ENCODE measurements at places on chromosomes 11 and 22.

GRCh38 chr22:48100685-48101417, 1338.4 kb downstream of the TBC1D22A start:
- DNase-seq = no peak
- no peak overlapping the region for H3K27ac ChIP-seq
- no peaks in the 10 kb centered on the region for H3K36me3 ChIP-seq

DNA sequence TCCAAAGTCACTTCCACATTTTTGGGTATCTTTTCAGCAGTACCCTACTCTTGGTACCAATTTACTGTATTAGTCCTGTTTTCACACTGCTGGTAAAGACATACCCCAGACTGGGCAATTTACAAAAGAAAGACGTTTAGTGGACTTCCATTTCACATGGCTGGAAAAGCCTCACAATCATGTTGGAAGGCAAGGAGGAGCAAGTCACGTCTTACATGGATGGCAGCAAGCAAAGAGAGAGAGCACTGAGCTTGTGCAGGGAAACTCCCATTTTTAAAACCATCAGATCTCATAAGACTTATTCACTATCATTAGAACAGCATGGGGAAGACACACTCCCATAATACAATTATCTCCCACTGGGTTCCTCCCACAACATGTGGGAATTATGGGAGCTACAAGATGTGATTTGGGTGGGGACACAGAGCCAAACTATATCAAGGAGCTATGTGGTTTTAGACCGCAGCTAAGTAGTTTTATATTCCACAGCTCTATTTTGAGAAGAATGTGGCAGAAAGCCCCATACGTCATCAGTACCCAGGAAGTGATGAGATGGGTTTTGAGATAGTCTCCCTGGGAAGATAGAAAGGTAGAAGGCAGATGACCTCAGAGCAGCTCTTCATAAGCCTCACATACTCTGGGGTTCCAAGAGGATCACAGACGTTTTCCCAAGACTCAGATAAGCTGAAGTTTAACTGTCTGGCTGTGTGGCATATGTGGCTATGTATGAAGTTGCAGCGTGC, 96.3 kb downstream of the APIP start:
- peaks cover 1% of the 10 kb centered on the region for H3K36me3 ChIP-seq
- H3K4me1 ChIP-seq = peaks cover 10% of the 10 kb centered on the region
- no peak for DNase-seq
- no peak overlapping the region for H3K27ac ChIP-seq

DNA sequence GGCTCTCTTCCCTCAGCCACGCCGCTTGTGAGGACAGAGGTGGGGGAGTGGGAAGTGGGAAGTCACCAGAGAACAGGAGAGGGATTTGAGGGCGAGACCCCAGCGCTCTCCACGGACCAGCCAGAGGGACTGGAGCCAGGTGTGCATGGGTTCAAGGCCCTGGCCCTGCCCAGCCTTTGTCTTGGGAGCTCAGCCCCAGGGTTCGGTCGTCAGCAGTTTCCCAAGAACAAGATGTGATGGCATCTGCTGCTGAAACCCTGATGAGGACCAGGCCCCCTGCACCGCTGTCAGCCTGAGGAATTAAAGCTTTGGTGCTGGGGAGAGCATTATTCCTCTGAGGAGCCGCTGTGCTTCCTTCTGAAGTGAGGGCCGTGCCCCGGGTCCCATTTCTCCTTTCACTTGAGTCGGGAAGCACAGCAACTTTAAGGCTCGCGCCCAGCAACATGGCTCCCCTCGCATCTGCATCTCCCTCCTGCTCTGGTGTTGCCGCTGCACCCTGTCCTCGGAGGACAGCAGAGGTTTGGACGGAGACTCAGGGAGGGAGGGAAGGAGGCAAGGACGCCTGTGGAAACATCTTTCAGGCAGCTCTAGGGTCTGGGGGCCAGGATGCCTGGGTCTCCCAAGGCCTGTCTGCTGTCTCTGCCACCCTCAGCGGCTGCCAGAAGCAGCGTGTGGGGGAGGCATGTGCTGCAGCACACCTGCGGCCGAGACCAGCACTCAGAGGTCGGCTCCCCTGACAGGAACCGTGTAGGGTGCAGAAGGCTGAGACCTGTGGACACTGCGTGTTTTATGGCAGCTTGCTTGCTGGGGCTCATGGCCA, 3.8 kb downstream of the IFITM5 start:
- H3K27ac ChIP-seq = no peak overlapping the region
- peaks cover 14% of the 10 kb centered on the region for H3K36me3 ChIP-seq
- peak; percentile 16 for DNase-seq
- H3K27me3 ChIP-seq = peaks cover 10% of the 10 kb centered on the region

- H3K4me3 ChIP-seq = no peak overlapping the region
- no peaks in the 10 kb centered on the region for H3K27me3 ChIP-seq
- no peaks in the 10 kb centered on the region for H3K4me1 ChIP-seq
- no peak overlapping the region for H3K27ac ChIP-seq
- no peak for DNase-seq
Measured at GRCh38 chr11:97965849-97966646, 1054.7 kb upstream of the CNTN5 start.

GRCh38 chr11:96082936-96083335, 159.0 kb upstream of the MTMR2 start:
- no peak overlapping the region for H3K4me3 ChIP-seq
- peaks cover 55% of the 10 kb centered on the region for H3K4me1 ChIP-seq
- H3K27me3 ChIP-seq = no peaks in the 10 kb centered on the region
- H3K27ac ChIP-seq = no peak overlapping the region

Measured in activated naive CD8-positive, alpha-beta T cell treated with anti-CD3 and anti-CD28 coated beads for 36 hours (primary cell).